ENCODE measurements at places on chromosomes 5 and 9.

GRCh38 chr9:34185778-34186551, 7.1 kb downstream of the UBAP1 start:
- no peak for DNase-seq

GRCh38 chr5:128674837-128675446, 136.9 kb upstream of the FBN2 start:
- no peak for DNase-seq

GRCh38 chr9:115034801-115035200, 83.2 kb downstream of the TNC start:
- DNase-seq = no peak

DNA sequence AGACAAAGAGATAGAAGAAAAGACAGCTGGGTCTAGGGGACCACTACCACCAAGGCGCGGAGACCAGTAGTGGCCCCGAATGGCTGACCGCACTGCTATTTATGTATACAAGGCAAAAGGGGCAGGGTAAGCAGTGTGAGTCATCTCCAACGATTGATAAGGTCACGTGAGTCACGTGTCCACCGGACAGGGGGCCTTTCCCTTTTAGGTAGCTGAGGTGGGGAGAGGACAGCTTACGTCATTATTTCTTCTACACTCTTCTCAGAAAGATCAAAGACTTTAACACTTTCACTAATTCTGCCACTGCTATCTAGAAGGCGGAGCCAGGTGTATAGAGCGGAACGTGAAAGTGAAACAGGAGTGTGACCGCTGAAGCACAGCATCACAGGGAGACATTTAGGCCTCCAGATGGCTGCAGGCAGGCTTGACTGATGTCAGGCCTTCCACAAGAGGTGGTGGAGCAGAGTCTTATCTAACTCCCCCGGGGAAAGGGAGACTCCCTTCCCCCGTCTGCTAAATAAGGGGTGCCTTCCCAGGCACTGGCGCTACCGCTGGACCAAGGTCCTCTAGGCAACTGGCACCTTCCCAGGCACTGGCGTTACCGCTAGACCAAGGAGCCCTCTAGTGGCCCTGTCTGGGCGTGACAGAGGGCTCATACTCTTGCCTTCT, 6.1 kb upstream of the PRR16 start:
- peak; percentile 78 for DNase-seq

Measured in upper lobe of left lung (tissue), 6 donors.